ENCODE measurements at places on chromosomes 5 and 9. TPM values are rescaled to one million over a fixed set of nuclear protein-coding genes. Genes with fewer than 3 reads are reported as not detected.

GRCh38 chr5:115471345-115472063 lies 73.1 kb downstream of the FEM1C start:
- DNase-seq = no peak

- no peak for DNase-seq
Measured at GRCh38 chr5:194102-194501, 2.8 kb downstream of the LRRC14B start.

- no peak for DNase-seq
Measured at GRCh38 chr5:36891266-36891665, 14.7 kb downstream of the NIPBL start.

DNA sequence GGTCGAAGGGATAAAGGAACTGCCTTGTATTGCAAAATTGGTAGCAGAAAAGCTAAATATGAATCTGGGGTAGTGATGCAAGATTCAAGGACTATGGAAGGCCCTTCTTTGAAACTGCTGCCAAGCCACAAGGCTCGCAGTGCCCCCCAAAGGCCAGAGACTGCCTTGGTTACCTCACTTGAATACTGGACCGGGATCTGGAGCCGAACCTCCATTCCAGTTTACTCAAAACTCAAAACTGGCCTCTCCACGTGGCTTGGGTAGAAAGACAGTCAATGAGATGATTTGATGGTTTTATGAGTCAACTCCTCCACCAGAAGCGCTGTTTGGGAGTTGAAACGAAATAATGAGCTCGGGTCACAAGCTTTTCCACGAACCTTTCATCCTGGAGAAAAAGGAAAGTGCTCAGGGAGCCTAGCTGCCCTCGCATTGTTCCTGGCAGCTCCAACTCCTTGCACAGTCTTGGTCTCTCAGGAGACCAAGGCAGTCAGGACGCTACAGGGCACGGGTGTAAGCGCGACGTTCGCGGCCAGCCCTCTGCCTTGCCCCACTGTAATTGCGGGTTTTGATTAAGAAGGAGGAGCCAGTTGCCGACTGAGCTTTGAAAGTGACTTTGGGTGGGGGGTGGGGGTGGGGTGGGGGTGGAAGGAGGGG lies 2.8 kb downstream of the ST8SIA4 start:
- DNase-seq = no peak

- no peak for DNase-seq
Measured at GRCh38 chr9:398085-398484, 183.4 kb downstream of the DOCK8 start.

GRCh38 chr9:13689925-13690324 lies 410.4 kb upstream of the MPDZ start:
- DNase-seq = no peak

DNA sequence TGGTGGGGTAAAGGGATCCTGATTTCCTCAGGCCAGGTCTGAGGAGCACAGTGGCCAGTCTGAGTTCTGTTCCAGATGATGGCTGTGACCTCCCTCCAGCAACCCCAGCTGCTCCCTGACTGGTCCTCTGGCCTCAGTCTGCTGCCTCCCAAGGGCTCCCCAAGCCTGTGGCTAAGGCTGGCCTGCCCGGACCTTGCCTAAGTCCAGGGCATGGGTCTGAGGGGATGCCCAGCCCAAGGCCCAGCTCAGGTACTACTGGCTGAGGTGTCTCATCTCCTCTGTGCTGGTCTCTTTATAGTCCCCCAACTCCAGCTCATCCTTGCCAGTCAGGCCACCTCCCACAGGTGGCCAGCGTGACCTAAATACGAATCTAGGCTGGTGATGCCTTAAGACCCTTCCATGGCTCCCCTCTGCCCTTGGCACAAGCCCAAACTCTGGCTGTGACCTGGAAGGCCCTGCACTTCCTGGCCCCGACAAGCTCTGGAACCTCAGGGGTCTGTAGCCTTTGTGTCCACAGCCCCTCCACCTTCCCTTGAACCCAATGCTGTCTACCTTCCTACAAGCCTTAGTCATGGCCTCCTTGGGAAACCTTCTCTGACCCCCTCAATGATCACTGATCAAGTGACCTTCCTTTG lies 9.8 kb downstream of the KIF12 start:
- no peak for DNase-seq

DNA sequence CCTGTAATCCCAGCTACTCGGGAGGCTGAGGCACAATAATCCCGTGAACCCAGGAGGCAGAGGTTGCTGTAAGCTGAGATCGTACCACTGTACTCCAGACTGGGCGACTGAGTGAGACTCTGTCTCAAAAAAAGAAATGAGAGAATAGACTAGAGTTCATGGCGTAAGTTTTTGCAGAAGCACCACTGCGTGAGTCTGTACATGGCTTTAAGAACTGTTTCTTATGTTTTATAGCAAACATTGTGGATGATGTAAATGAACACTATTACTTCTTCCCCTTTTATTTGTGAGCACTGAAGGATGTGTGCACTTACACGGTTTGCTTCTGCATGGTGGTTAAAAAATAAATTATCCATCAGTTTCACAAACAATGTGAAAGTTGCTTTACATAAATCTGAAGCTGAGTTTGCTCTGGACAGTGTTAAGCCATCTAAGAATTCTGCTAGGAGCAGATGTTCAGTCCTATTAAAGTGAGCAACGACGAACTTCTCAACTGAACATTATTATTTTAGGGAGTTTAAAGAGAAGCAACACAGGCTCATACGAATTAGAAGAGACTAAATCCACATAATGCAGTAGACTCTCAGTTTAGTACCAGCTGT lies 52.5 kb downstream of the ZFAND5 start:
- DNase-seq = no peak

- DNase-seq = no peak
Measured at GRCh38 chr5:151592855-151593408, 1.8 kb upstream of the FAT2 start.

DNA sequence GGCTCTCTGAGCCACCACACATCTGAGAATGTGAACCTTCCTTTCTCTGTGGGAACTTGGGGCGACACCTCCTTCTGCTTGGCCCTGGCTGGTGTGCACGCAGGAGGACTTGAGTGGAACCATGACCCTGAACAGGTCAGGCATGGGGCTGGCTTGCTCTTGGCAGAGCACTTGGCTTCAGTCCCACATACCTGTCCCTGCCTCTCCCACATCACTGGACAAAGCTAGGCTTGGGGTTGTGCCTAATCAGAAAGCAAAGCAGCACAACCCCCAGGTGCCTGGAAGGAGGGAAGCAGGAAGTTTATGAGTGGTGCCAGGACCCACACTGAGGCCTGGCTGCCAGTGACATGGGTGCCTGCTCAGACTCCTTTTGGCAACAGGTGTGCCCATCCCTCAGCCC lies 13.2 kb downstream of the GADD45G start:
- DNase-seq = no peak

DNA sequence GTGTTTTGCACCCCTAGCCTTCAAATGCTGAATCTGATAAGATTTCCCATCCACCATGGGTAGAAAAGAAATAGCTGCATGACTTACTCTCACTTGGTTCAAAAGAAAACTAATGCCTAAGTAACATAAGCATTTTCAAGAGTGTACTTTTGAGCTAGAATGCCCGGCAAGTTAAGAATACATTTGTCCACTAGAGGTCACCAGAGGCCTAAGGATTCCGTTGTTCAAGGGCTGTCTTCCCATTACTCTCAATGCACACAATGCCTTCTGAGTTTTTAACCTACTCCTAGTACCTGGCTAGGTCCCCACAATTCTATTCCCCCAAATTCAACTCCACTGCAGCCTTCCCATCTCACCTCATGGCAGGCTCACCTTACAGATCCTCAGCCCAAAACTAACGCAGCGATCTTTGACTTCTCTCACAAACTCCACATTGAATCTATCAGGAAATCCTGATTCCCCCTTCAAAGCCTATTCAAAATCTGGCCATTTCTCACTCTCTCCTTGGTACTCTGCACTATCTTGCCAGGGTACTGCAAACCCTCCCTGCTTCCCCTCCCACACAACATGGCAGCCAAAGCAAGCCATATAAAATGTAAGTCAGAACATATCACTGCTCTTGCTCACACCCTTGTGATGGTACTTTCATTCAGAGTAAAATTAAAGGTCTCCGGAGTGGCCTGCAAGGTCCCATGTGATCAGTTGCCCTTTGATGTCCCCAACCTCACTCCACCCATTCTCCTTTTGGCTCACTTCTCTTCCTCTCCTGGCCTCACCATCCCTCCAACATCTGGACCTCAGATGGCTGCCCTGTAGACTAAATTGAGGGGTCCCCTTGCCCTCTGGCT lies 13.4 kb downstream of the OXCT1 start:
- DNase-seq = peak; percentile 89

- peak; percentile 54 for DNase-seq
Measured at GRCh38 chr5:151156507-151157420, 815 bp downstream of the ANXA6 start.

DNA sequence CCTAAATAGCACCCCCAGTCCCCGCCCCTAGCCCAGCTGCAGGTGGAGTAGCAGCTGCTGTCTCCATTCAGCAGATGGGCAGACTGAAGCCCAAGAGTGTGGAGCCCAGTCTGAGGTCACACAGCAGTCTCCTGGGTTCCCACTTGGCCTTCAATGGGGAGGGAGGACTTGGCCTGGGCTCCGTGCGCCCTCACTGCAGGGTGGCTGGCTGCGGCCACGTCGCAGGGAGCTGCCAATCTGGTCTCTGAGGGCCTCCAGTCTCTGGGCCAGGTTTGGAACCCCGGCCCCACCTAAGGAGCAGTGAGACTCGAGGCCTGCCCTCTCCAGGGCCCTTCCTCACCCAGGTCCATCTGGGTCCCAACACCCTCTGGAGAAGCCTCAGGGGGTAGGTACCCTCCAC lies 7.4 kb downstream of the KIF12 start:
- DNase-seq = no peak

- DNase-seq = no peak
Measured at GRCh38 chr5:472076-472655, 29.2 kb downstream of the EXOC3 start.

- DNase-seq = no peak
Measured at GRCh38 chr9:97903177-97903576, 19.1 kb downstream of the TRMO start.

DNA sequence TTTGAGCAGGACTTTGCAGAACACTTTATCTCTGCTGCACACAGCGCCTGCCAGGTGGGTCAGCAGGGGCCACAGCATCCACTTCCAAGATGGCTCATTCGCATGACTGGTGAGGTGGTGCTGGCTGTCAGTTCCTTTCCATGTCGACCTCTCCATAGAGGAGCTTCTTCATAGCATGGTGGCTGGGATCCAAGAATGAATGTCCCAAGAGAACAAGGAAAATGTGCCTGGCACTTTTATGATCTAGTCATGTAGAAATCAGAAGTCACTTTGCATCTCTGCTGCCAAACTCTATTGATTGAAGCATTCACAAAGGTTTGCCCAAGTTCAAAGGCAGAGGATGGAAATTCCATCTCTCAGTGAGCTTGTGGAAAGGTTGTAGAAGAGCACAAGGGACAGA lies 85.0 kb downstream of the GALNT10 start:
- no peak for DNase-seq

DNA sequence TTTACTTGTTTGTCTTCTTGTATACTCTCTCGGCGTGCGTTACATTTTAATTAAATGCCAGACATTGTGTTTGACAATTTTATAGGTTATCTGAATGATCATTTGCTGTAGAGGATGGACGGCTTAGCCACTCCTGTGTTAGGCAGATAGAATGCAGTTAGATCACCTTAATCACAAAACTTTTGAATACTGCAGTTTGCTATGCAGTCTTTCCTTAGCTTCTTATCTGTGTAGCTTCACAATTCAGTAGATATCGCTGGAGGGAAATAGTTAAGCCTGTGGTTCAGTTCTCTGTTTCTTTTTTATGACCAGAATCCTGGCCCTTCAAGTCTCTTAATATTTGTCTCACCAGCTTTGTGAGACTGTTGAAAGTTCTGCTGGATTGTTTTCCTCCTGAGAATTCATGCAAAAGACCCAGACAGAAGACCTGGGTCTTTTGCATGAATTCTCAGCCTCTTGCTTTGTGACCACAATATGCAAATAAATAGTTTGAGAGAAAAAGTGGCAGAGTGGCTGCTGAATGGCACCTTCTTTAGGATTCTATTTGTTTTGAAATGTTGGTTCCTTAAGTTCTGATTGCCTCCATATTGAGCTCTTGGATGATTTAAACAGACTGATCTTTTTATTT lies 40.2 kb downstream of the RASA1 start:
- DNase-seq = no peak

DNA sequence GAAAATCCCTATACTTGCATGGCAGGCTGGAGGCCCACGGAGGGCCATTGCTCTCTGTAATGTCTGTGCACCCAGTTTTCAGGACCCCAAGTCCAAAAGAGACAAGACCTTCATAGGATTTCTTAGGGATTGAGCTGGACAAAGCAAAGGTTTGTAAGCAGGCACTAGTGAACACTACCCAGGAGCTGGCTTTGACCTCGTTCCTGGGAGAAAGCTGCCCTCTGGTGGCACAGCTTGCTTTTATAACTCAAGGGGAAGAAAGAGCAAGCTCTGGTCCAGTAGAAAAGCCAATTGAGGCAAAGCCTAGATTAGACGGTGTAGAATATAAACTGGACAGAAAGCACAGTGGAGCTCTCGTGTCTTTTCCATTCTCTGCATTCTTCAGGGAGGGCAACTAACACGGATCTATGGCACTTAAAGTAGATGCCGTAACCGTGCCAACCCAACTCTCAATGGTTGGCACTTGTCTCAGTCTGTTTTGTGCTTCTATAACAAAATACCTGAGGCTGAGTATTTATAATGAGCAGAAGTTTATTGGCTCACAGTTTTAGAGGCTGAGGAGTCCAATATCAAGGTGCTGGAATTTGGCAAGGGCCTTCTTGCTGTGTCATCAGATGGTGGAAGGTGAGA lies 7.9 kb downstream of the GABRP start:
- DNase-seq = no peak

- no peak for DNase-seq
Measured at GRCh38 chr9:81581986-81582385, 107.4 kb downstream of the TLE1 start.

FAT2 gene
- not detected for total RNA-seq

TMEM252 gene
- not detected for total RNA-seq

FAM200C gene
- total RNA-seq = 0.57 TPM

COL15A1 gene
- total RNA-seq = 0.19 TPM

PDCD1LG2 gene
- total RNA-seq = 0.16 TPM

TMEM215 gene
- not detected for total RNA-seq

IQGAP2 gene
- total RNA-seq = 218 TPM
